Activated naive CD4-positive, alpha-beta T cell (primary cell): ENCODE measurements at places on chromosomes 2 and 18.

DNA sequence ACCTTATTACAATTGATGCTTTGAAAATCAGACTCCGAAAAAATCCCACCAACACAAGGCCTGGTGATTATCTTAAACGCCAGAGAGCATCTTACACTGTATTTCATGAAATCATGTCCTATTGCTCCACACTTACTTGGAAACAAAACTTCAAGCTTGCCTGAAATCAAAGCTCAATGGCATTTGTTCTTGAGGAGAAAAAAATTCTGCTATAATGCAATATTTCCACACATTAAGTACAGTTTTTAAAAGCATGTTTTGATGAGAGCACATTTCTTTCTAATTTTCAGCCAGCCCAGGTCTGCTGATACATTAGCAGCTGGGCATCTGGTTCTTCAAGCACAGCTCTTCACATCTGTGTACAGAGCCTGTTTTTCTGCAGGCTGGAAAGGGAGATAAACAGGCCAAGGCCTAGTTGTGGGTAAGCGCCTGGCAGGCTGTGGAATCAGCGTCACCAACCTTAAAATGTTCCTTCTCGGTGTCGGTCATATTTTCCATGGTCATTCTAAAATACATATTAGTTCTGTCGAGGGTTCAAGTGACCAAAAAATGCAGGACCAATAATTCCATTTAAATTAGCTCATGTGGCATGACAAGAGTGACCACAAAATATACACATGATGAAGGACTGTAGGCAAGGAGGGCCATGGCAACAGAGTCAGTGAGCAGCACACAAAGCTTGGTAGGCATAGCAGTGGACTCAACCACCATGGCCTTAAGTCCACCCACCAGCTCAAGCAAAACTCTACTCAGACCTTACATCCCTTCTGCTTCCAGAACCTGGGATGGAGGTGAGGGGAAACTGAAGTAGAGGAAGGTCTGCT is 20.9 kb downstream of the SLC8A1 start:
- DNase-seq: no peak

DNA sequence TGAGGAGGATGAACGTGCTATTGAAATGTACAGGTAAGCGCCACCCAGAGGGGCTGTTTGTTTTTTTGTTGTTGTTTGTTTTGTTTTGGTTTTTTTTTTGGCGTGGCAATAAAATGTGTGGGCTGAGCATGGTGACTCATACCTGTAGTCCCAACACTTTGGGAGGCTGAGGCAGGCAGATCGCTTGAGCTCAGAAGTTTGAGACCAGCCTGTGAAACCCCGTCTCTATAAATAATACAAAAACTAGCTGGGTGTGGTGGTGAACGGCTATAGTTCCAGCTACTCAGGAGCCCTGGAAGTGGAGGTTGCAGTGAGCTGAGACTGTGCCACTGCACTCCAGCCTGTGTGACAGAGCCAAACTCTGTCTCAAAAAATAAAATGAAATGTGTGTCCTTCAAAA is 6.2 kb downstream of the PDCL3 start:
- no peak for DNase-seq

DNA sequence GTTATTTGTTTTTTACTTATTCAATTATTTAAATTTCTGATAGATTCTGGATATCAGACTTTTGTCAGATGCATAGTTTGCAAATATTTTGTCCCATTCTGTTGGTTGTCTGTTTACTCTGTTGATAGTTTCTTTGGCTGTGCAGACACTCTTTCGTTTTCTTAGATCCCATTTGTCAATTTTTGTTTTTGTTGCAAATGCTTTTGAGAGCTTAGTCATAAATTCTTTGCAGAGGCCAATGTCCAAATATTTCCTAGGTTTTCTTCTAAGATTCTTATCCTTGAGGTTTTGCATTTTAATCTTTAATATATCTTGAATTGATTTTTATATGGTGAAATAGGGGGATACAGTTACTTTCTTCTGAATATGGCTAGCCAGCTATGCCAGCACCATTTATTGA is 112.7 kb upstream of the SESTD1 start:
- DNase-seq: no peak

DNA sequence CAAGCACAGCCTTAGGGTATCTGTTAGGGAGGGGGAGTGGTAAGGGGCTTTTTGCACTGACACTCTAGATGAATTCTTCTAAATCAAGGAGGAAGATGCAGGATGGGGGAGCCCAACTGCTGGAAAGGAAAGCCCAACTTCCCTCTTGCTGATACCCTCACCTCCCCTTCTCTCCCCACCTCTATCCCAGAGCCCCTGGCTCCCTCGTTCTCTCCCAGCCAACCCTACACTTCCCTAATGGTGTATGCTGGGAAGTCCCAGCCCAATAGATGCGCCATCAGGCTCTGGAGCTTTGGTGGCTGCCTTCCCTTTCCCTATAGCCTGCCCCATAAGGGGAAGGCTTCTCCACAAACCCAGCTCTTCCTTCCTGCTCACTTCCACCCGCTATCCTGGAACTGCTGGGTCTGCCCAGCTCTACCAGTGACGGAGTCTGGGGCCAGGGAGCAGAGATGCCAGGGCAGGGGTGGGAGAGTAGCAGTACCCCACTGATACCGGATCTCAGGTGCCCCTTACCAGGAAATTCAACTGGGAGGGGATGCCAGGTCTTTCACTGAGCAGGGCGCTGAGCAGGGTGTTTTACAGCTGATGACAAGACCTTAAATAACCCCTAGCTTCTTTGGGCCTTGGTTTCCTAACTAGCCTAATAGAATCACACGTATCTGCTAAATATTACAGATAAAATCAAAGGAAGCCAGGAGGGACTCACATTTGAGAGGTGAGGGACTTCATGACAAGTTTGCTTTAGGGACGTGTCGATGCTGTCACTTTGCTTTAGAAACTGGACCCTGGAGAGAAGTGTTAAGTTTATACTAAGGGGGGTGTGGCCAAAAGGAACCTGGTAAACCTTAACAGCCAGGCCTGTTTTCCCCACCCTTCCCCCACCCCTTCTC is 82.6 kb downstream of the DNMT3A start:
- DNase-seq: no peak

GRCh38 chr2:134866498-134867099 is 28.2 kb downstream of the ACMSD start:
- no peak for DNase-seq

GRCh38 chr2:33488715-33489540 is 12.5 kb downstream of the RASGRP3 start:
- DNase-seq: no peak

- peak; percentile 27 for DNase-seq
Measured at GRCh38 chr2:97699765-97700444, 13.5 kb upstream of the ZAP70 start.

DNA sequence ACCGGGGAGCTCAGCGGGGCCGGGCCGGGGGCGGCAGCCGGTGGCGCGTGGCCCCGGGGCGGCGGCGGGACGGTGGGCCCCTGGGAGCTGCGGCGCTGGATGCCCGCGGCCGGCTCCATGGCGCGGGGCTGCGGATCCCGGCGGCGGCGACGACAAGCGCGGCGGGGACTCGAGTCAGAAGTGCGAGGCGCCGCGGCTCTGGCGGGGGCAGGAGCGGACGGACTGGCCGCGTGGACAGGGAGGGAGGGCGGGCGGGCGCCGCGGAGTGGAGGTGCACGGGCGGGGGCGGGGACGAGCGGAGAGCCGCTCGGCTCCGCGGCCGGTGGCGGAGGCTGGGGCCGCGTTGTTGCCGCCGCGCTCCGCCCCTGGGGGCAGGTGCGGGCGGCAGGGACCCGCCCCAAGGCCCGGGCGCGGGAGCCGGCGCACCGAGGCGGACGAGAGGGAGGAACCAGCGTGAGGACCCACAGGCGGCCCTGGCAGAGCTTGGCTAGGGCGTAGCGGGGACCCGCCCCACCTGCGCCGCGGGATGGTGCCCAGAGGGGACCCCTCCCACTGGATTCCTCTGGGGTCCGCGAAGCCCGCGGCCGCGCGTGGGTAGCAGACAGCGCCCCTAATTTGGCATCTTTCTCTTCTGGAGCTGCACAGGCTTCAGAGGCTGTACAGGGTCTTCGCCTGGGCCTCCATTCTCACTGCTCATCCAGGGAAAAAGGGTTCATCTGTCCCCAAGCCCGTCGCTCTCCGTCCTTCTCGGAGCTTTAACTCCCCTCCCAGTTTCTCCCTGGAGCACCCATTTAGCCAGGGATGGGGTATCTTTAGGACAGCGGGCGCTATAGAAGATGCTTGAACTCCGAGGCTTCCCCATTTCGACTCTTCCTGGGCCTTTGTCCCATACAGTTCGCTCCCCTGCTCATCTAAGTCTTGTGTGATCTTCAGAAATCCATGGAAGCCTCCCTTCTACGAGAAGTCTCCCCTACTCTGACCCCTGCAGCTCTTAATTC is at the start of gene TMEM163:
TMEM163 (minus strand) TSS at position 184 of the 998 bp plus-strand sequence.
- DNase-seq: peak; percentile 12
